ENCODE measurements at places on chromosomes 2 and 18.

DNA sequence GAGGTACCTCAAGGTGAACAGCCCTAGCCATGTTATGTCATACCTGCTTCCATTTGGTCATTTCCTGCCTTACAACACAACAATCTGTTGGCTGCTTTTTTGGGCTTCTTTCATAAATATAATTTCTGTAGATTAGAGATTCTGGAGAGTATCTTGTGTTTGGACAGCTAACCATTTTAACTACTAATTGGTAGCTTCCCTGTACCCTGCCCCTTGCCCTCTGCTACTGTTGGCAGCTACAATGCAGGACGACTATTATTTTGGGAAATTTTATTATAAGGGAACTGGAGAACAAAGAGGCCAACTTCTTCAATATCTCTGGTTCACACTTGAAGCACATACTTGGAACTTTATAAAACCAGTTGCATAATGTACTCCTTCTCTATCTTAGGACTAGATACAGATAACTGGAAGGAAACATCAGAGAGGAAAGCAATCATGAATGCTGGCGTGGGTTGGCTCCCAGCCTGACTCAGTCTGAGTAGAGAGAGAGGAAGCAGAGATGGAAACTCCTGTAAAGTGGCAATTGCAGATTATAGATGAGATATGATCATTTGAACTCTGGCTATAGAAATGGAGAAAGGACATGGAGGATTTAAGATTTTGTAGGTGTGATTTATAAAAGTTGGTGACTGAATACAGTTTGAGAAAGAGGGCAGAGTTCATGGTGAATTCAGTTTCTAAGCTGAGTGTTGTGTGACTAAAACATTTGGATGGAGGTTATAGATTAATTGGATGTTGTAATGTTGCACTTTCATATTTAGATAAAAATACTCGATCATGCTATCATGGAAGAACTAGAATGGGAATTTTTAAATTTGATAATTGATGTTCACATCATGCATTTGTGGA is 74.5 kb downstream of the MDH1 start:
- no peak for DNase-seq

GRCh38 chr2:146844226-146844990 is 1000.4 kb upstream of the ACVR2A start:
- DNase-seq, result no peak

GRCh38 chr2:119429225-119429981 is 2.3 kb upstream of the TMEM37 start:
- DNase-seq, result no peak

DNA sequence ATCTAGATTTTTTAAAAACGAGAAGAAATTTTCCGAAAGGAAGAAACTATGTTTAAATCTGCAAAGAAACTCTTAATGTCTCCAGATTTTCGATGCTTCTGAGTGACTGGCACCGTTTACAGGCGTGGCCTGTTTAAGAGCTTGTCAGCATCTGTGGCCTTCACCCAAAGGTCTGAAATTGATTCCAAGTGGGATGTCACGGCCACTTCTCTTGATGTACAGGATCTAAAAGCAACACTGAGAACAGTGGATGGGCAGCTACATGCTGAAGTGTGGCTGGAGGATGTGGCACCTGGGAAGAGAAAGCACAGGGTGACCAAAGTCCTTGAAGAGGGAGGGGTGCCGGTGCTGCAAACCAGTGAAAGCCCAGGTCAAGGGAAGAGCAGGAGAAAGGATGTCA is 28.0 kb downstream of the EMILIN2 start:
- no peak for DNase-seq

GRCh38 chr18:63099091-63099840 is 220.3 kb downstream of the BCL2 start:
- DNase-seq, result no peak

- DNase-seq, result no peak
Observed at GRCh38 chr18:78496079-78496478, 483.5 kb upstream of the SALL3 start.

- DNase-seq, result no peak
Observed at GRCh38 chr18:64718808-64719207, 569.9 kb upstream of the LINC00305 start.

DNA sequence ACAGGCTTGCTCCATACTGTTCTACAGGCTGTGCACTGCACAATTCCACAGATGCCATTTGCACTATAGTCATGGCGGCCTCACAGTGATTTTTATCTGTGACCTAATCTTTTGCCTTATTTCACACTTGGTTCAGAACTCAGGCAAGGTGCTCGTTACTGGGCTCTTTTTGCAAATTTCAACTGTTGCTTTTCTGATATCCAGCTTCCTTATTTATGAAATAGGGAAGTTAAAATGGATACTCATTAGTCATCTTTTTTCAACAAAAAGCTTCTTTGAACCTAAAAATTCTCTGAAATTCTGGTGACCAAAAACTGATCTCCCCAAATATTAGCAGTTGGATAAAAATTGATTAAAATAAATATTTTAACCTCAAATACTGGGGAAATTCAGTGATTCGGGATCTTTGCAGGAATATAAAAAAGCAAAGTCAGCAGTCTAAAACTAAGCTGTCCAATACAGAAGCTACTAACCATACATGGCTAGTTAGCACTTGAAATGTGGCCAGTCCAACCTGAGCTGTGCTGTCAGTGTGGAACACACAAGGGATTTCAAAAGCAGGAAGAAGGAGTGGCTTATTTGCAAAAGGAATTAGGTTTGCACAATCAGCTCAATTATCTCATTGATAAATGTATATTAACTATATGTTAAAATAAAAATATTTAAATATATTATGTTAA is 134.4 kb downstream of the COL4A4 start:
- no peak for DNase-seq

DNA sequence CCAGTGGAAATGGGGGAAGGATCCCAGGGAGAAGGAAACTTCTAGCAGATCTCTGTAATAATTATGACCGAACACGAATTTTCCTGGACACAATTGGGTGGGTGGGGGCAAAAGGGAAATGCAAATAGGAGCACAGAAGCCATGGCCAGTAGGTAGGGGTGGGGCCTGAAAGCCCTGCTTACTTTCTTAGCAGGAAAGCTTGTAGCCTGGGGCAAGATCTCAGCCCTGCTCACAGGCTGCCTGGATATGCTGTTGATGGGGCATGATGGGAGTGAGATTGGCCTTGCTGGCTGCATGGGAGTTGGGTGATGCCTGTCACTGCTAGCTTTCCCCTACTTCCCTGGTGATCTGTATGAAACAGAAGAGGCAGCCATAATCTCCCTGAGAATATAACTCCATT is 45.9 kb upstream of the SPOPL start:
- no peak for DNase-seq

- no peak for DNase-seq
Observed at GRCh38 chr2:26974352-26974751, 3.9 kb downstream of the MAPRE3 start.

DNA sequence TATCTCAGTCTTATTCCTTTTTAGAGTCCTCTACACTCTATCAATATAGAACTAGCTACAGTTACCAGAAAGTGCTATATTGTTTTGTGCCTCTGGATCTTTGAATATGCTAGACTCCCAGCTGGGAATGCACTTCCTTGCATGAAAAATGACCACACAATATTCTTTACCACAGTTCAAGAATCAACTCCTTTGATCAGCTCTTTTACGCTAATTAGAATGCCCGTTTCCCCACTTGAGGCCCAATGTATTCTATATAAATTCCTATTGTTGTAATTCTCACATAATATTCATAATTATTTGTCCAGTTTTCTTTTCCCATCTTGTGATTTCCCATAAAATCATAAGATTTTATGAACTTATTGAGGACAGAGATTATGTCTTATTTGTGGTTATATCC is 142.2 kb downstream of the UBE2E3 start:
- no peak for DNase-seq

DNA sequence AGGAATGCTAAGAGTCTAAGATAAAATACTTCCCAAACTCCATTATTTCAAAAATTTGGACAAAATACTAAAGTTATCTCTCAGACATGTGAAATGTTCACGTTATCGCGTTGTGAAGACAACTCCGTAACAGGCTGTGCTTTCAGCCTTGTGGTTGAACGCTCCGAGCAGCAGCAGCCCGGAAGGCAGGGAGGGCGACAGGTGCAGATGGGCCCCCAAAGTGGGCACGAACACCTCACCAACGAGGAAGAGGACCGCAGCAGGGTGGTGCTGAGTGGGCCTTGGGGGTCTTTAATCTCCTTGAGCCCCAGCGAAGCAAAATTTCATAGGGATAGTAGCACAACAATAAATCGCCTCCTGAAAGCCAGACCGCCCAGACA is 1.0 kb upstream of the FAM110C start:
- no peak for DNase-seq

- no peak for DNase-seq
Observed at GRCh38 chr18:39025531-39025930, 1459.9 kb upstream of the CELF4 start.
